ENCODE measurements at places on chromosomes 16 and 17.

DNA sequence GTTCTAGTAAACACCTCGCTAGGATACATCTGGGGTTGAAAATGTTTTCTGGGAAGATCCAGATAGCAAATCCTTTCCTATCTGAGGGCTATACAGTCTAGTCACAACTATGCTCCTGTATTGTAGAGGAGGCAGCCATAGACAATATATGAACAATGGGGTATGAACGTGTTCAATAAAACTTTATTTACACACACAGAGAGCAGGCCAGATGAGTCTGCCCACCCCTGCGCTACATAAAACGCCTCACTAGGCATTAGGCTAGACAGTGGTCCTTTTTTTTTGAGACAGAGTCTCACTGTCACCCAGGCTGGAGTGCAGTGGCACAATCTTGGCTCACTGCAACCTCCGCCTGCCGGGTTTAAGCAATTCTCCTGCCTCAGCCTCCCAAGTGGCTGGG, 11.1 kb downstream of the USP36 start:
- no peak for DNase-seq

- peak; percentile 69 for DNase-seq
Measured at GRCh38 chr17:33779234-33779591, 475.9 kb upstream of the CCL2 start.

- DNase-seq, result no peak
Measured at GRCh38 chr16:4513086-4513860, 25.3 kb downstream of the CDIP1 start.

GRCh38 chr17:65177901-65178300, 40.7 kb downstream of the RGS9 start:
- peak; percentile 83 for DNase-seq

GRCh38 chr16:1538804-1539520, 5.5 kb downstream of the TMEM204 start:
- DNase-seq, result no peak

- DNase-seq, result no peak
Measured at GRCh38 chr17:11719856-11720255, 121.6 kb downstream of the DNAH9 start.

DNA sequence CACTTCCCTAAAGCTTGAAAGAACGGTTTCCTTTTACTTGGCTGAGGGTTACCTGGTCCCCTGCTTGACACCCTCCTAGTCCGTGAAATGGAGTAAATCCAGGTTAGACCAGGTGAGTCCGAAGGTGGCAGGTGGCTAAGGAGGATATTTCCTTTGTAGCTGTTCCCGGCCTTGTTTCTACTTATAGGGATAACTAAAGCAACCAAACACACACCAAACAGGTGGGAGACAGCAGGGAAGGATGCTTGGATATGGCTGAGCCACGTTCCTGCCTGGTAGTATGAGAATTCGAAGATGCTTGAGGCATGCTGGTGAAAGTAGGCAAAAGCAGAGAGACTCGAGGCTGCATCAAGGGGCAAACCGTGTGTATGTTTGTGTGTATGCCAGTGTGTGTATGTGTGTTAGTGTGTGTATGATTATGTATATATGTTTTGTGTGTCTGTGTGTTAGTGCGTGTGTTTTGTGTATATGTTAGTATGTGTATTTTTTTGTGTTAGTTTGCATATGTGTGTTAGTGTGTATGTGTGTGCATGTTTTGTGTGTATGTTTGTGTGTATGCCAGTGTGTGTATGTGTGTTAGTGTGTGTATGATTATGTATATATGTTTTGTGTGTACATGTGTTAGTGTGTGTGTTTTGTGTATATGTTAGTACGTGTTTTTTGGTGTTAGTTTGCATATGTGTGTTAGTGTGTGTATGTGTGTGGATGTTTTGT, 28.9 kb downstream of the RBFOX1 start:
- DNase-seq, result no peak

DNA sequence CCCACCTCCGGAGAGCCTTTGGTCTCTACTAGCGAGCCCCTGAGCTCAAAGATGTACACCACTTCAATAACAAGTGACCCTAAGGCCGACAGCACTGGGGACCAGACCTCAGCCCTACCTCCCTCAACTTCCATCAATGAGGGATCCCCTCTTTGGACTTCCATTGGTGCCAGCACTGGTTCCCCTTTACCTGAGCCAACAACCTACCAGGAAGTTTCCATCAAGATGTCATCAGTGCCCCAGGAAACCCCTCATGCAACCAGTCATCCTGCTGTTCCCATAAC, 702 bp downstream of the SPN start:
- no peak for DNase-seq

GRCh38 chr17:797236-797840, 15.2 kb downstream of the MRM3 start:
- DNase-seq, result no peak

GRCh38 chr17:6497496-6498221, 53.4 kb downstream of the PIMREG start:
- DNase-seq, result no peak

DNA sequence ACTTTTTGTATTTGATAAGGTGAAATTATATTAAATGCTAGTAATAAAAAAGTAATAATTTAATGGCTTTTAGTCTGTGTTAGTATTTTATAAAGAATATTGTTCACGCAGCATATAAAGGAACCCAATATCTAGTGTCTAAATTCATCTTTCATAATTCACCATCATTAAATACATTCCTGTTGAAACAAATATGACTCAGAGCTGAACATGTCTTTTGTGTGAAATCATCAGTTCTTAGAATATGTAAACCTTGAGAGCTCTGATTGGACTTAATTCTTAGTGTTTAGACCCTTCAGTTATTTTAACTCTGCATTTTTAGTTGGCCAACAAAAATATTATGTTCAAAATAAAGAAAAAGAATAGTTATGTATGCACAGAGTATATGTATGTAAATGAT, 71.8 kb downstream of the ABHD15 start:
- peak; percentile 72 for DNase-seq

GRCh38 chr16:30368122-30368791, 2.0 kb downstream of the TBC1D10B start:
- DNase-seq, result peak; percentile 59

DNA sequence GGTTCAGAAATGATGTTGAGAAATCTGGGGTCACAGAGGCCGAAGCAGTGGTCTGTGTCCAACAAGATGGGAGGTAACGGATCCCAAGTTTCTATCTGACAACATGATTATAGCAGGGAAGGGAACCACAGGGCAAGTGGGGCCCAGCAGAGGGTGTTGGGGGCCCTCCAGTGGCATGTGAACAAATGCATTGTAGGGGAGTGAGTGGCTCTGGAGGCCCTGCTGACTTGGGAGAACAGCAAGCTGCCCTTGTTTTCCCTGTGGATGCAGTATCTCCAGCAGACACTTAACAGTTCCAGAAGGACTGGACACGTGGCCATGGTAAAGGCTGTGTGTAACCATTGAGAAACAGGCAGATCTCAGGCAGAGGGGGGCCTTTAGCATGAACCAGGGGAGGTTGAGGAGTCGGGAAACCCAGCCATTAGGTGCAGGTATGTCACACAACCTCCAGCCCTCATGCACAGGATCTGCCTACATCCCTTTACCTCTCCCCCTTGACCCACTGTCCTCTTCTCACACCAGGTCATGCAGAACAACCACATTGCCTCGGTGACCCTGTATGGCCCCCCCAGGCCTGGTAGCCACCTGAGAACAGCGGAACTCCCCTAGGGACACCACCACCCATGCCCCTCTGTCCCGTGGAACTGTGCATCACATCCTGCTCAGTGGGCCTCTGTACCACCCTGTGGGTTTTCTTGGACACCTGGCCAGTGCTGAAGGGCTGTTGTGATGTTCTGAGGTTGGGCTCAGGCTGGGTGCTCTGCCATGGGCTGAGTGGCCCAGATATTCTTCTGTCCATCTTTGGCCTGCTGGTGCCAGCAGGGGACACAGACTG, 4.1 kb downstream of the B3GNT9 start:
- DNase-seq, result no peak

DNA sequence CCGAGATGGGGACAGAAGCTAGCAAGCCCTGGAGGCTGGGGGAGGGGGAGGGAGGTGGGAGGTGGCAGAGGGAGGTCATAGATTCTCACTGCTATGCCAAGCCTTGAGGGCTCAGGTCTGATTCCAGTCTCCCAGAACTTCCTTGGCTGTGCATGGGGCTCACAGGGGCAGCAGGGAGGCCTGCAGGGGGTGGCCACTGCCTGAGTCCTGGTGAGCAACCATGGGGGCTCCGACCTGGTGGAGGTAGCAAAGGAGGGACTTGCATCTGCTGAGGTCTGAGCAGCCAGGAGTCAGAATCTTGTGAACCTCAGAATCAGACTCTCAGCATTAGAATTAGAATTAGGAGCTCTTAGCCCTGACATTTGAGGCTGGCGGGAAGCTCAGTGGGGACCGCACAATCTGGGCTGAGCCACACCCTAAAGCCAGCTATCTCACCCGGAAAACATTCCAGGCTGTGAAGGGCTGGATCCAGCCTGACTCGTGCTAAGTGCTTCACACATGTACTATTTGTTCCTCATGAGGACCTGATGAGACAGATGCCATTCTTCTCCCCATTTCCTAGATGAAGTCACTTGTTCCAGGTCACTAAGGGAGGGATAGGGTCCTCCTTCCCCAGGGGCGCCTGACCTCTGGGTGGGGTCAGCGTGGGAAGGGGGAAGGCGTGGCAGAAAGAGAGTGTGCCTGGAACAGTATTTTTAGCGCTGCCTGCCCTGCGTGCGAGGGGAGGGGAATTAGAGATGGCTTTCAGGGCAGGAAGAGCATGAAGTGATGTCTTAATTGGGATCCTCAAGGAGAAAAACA, 17.3 kb upstream of the KCNJ12 start:
- DNase-seq, result no peak

DNA sequence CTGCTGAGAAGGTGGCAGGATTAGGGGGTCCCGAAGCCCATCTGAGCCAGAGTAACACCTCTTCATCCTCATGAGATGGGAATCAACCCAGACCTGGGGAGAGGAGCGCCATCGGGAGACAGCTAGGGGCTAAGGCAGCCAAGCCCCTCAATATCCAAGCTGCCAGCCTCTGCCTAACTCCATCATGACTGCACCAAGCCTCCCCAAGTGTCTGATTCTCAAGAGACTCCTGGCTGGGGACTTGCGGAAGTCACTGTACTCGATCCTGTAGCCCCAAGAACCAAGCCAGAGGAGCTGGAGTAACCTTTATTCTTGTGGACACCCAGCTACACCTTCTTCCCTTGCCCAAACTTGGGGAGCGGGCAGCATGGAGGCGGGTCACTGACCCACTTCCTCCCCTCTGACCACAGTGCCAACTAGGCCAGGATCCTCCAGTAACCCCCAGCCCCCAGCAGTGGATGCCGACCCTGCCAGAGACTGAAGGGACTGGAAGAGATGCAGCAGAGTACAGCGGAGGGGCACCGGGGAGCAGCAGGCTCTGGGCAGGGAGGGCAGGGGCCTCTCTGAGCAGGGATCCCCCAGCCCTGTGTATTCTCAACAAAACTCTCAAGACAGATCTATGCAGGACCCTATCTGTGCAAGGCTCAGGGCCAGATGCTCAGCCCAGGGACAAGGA, 13.3 kb downstream of the HDAC5 start:
- DNase-seq, result no peak

- no peak for DNase-seq
Measured at GRCh38 chr17:66399441-66399840, 97.0 kb downstream of the PRKCA start.

DNA sequence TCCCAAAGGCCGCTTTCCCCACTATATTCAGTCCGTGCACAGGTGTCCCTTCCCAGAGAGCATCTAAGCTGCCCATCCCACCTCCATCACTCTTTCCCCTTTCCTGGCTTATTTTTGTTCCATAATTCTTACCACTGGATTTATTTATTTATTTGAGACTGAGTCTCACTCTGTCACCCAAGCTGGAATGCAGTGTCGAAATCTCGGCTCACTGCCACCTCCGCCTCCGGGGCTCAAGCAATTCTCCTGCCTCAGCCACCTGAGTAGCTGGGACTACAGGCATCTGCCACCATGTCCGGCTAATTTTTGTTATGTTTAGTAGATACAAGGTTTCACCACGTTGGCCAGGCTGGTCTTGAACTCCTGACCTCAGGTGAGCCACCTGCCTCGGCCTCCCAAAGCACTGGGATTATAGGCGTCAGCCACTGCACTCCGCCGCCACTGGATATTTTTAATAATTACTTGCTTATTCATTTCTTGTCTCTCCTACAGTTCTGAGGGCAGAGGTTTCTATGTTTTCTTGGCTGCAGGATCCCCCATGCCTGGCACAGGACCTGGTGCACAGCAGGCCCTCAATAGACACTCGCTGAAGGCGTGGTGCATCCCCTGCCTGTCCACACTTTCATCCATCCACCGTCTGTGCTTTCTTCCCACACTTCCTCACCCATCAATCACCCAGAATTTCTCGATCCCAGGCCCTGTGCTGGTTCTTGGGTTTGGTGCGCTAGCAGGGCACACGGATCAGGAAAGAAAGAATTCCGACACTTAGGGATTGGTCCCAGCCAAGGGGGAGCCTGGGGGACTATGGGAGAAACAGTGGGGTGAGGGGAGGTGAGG, 9.9 kb upstream of the ADGRG1 start:
- DNase-seq, result peak; percentile 47

GRCh38 chr16:72657791-72658190, 390.1 kb downstream of the ZFHX3 start:
- no peak for DNase-seq

- DNase-seq, result peak; percentile 91
Measured at GRCh38 chr17:72119873-72120641, 763 bp upstream of the SOX9 start.

GRCh38 chr16:10685709-10686108, 9.0 kb downstream of the TEKT5 start:
- no peak for DNase-seq

DNA sequence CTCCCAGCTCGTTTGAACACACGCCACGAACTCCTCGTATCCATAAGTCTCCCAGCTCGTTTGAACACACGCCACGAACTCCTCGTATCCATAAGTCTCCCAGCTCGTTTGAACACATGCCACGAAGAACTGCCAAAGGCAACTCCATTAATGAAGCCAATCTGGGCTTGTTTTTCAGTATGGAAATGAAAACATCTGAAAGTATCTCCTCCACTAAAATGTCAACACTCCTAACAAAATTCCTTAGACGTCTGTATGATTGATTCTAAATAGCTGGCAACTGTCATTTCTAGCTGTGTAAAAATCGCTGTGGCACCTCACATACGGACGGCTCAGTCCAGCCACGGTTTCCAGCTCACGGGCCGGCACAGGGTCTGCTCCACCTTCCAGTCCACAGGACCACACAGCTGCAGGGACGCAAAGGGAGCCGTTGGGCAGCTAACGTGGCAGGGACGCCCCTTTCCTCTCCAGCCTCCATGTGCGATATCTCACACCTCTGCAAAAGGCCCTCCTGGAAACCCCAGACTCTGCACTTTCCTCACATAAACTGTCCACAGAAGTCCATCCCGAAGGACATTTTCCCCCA, 67.1 kb upstream of the METRNL start:
- DNase-seq, result no peak
